ENCODE measurements at places on chromosomes 7 and 10.

GRCh38 chr7:36775676-36776075, 51.4 kb upstream of the AOAH start:
- no peak for DNase-seq

DNA sequence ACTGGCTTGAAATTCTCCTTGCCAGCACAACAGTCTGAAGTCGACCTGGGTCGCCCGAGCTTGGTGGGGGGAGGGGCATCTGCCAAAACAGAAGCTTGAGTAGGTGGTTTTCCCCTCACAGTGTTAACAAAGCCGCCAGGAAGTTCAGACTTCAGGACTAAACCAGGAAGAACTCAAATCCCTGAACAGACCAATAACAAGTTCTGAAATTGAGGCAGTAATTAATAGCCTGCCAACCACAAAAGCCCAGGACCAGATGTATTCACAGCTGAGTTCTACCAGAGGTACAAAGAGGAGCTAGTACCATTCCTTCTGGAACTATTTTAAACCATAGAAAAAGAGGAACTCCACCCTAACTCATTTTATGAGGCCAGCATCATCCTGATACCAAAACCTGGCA, 45.3 kb downstream of the LRRC72 start:
- no peak for DNase-seq

- no peak for DNase-seq
These were observed 30.0 kb downstream of the NOD1 start for GRCh38 chr7:30448461-30449189.

DNA sequence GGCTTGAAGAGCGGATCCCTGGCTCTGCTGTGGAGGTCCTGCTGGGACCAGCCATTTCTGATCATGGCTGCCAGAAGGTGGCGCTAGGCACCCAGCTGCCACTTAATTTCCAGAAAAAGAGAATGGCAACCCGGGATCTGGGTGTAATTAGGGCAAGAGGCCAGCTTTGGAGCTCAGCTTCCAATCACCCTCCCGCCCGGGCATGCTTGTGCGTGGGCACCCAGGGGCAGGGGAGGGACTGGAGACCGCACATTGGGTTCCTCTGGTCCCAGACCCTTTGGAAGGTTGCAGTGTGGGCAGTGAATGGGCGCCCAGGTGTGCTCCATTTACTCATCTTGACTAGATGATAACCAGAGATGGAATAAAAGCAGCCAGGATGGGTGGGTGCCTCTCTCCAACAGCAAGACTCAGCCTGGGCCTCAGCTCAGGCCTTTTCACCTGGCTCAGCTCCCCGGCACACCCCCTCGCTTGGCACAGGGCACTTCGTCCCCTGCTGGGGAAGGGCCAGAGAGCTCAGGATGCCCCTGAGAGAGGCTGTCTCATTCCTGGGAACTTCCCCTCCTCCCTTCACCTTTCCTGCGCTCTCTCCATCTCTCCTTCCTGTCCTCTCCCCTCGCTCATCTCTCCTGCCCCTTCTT, 14.7 kb downstream of the FAM241B start:
- DNase-seq, result peak; percentile 77

DNA sequence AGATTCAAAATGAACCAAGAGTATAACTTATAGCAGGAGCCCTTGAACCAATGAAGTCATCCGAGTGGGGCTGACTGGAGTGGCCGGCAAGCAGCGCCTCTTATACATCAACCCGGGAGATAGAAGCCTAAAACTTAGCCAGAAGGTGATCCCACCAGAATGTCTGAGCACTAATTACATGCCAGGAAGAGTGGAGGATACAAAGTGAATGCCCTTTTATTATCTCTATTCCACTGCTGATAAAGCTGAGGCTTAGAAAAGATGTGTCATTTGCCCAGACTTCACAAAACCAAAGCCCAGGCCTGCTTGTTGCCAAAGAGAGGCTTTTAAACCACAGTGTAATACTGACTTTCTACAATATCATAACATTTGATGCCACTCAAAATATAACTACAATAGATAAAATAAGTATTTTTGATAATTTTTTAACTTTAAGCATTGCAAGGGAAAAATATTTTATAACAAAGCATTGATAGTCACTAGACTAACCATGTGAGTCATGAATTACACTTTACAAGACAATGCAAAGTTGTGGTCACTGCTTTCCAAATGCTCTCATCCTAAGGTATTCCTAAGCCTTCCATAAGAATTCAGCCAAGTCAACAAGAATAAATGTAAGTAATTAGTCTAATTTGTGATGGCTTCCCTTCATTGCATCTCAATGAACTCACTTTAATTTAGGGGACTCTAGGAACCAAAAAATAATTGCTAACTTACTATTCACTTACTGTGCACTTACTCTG, 58.6 kb upstream of the ARID5B start:
- DNase-seq, result no peak

- no peak for DNase-seq
These were observed 8.5 kb upstream of the BPGM start for GRCh38 chr7:134637934-134638719.

DNA sequence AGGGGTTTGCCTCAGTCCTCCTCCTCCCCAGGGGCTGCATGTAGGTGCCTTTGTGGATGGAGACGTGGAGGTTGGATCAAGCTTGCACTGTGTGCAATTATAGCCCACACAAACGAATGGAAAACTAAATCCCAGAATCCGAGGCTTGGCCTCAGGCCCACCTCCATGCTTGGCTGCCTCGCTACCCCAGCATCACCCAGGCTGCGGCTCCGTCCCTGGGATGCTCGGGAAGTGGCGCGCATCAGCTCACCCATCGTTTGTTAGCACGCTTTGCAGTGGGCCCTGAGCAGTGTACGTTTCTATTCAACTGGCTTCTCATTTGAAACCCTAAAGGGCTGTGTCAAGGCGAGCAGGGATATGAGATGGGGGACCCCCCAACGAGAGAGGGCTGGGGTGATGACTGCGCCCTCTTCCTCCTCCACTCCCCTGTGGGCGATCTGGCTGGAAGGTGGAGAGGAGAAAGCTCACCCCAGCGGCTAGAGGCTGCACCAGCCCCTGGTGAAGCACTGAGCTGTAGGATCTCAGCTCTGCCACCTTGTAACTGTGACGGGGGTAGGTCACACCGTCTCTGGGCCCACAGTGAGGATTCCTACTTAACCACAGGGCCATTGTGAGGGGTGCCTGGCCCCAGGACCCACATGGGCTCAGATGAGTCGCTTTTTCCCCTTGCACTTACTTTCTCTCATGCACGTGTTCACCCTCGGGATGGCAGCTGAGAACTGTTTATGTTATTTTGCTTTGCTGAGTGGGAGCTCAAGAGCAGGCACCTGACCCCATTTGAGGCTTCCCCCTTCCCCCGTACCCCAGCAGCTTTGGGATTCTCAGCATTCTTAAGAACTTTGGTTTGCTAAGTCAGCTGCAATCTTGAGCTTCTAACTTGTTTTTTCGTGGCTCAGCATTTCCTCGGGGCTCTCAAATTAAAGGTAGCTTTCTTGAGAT, 12.7 kb upstream of the BTBD16 start:
- no peak for DNase-seq

GRCh38 chr7:73343671-73344380, 15.9 kb downstream of the FKBP6 start:
- DNase-seq, result no peak

GRCh38 chr10:97090035-97090434, 95.7 kb downstream of the SLIT1 start:
- no peak for DNase-seq

- DNase-seq, result no peak
These were observed 2.2 kb upstream of the C10orf143 start for GRCh38 chr10:130112821-130113220.

DNA sequence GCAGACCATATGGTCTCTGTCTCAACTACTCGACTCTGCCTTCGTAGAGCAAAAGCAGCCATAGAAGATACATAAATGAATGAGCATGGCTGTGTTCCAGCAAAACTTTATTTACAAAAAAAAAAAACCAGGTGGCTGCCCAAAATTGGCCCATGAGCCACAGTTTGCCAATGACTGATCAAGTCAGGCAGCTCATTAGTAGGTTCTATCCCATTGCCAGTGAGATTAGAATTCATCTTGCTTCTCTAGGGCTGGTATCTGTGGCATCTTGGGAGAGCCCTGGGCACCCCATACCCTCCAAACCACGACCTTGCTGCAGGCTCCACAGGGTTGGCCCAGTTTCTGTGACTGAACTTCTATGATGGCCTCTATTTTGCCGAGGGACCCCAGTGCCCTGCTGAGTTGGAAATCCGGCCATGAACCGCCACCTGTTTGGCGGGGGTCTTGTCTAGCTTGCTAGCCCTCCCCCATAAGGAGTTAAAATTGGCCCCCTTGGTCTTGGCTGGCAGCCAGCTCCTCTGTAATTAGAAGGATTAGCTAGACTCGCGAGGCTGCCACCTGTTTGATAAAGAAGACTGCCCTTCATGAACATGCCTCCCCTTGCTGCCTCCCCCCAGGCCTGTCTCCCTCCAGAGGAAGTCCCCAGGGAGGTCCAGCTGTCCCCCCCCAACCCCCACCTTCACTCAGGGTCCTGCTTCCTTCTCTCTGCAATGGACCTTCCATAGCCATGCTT, 83.9 kb downstream of the CHN2 start:
- DNase-seq, result no peak

- DNase-seq, result no peak
These were observed 32.9 kb downstream of the AUTS2 start for GRCh38 chr7:69631131-69631530.

All from Peyer's patch (tissue), 4 donors.